ENCODE measurements at places on chromosomes 12 and 14. TPM values are rescaled to one million over a fixed set of nuclear protein-coding genes. Genes with fewer than 3 reads are reported as not detected.

DNA sequence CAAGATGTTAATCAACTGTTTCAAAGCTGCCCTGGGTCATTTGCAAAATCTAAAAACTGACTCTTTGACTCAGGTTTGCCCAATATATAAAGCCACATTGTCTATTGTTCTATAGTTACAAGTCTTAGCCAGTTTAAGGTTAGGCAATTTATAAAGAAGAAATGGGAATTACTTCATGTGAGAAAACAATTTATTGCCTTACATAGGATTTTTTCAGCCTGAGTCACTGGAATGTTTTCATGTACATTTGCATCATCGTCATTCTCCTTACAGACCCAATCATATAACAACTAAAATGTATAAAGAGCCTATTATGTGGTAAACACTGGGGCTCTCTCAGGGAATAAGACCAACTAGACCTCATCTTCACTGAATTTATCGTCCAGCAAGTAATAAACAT lies 100.3 kb upstream of the PLEKHG7 start:
- no peak for DNase-seq
- no peaks in the 10 kb centered on the region for H3K27me3 ChIP-seq

DNA sequence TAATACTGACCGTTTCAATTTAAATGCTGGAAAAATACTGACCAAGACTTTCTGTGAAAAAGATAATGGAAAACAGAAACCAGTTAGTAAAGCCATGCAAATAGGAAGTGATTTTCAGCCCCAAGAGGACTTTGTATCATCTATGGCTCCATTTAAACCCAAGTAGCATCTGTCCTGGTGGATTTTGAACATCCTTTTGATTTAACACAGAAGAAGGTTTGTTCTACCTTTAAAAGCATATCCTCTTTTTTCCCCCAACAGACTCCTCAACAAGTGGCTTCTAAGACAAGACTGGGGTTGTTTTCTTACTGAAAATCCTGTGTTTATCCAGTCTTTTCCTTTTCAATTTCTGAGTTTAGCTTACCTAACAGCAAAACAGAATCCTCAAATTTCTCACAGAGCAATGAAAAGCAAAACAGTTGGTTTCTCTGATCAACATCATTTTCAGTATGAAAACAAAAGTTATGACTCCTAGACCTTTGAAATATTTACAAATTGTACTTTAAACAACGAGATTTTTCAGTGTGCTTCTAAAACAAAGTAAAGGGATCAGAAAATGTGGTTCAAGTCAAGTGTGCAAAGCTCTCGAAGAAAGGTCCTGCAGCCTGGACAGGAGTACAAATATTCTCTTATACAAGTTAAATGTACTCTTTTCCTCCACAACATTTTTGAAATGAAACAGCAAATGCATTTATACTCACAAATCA lies 2.9 kb downstream of the PHLDA1 start:
- H3K27ac ChIP-seq: peak overlapping the region; percentile 99
- DNase-seq: no peak
- no peaks in the 10 kb centered on the region for H3K27me3 ChIP-seq
- no peaks in the 10 kb centered on the region for H3K4me1 ChIP-seq
- H3K4me3 ChIP-seq: peak overlapping the region; percentile 63

DNA sequence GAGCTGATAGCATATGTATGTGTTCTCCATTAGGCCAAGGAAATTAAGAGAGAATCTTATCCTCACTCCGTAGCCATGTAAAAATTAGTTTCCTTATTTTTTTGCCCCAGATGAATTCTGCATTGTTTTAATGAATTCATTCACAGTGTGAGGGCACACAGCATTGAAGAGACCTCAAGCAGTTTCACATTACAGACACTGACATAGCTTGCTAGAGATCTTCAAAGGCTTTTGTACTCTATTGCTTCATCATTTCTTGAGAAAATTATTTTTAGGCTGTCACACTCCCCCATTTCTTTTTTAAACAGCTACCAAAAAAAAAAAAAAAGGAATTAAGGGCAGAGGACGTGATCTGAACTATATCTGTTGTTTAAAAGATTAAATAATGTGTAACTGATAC lies 251.1 kb downstream of the BCAT1 start:
- no peak overlapping the region for H3K4me3 ChIP-seq
- H3K4me1 ChIP-seq: no peaks in the 10 kb centered on the region
- H3K36me3 ChIP-seq: no peaks in the 10 kb centered on the region
- no peaks in the 10 kb centered on the region for H3K27me3 ChIP-seq
- H3K27ac ChIP-seq: no peak overlapping the region

DNA sequence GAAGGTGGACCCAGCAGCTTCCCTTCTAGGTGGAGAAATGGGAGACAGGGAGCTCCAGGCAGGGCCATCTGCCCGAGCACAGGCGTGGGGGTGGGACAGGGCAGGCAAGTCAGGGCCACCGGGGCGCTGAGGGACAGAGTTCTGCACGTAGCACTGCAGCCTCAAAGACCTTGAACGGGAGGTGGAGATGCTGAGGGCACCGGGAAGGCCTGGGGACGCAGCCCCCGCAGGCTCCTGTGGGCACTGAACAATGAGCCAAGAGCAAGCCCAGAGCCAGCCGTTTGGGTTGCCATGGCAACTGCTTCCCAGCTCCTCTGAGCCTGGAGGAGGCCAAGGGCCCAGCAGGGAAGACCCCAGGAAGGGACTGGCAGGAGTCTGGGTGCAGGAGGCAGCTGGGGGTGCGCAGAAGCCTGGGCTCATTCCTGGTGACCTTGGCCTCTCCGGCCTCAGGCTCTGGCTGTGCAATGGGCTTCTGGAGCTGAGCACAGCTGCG lies 3.4 kb downstream of the LBHD2 start:
- H3K4me3 ChIP-seq: no peak overlapping the region
- H3K27me3 ChIP-seq: peaks cover 57% of the 10 kb centered on the region
- no peaks in the 10 kb centered on the region for H3K36me3 ChIP-seq
- DNase-seq: no peak

Gene LRP1-AS
- total RNA-seq: not detected

All from heart right ventricle (tissue), 16 donors.